ENCODE measurements at places on chromosomes 7 and 10. TPM values are rescaled to one million over a fixed set of nuclear protein-coding genes. Genes with fewer than 3 reads are reported as not detected.

DNA sequence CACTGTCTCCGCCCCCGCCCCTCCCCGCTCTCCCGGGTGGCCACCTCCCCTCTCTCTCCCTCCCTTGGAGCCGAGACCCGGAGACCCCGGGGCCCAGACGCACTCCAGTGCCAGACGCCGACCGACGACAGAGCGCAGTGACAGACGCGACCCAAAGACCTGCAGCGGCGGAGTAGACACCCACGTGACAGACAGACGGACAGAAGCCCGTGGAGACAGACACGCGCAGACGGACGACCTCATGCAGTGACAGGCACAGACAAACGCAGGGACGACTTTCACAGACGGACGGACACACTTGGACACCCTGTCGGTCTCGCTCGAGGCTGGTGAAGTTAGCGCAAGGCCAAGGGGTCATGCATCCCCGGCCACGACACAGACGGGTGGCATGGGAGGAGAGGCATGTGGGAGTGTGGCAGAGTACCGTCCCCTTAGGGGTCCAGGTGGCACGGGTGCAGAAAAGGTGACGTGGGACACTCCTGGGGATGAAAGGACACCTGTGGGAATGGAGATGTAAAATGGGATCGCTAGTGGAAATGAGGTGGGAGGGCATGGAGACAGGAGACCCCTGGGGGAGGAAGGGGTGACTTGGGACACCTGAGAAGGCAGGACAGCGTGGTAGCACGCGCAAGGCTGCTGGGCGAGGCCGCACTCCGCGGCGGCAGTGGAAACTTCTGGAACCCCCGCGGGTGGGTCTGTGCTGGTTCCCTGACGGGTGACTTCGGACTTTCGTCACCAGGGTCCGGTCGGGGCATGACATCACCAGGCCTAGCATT lies 456 bp upstream of the ACHE start:
- no peak for ATAC-seq

DNA sequence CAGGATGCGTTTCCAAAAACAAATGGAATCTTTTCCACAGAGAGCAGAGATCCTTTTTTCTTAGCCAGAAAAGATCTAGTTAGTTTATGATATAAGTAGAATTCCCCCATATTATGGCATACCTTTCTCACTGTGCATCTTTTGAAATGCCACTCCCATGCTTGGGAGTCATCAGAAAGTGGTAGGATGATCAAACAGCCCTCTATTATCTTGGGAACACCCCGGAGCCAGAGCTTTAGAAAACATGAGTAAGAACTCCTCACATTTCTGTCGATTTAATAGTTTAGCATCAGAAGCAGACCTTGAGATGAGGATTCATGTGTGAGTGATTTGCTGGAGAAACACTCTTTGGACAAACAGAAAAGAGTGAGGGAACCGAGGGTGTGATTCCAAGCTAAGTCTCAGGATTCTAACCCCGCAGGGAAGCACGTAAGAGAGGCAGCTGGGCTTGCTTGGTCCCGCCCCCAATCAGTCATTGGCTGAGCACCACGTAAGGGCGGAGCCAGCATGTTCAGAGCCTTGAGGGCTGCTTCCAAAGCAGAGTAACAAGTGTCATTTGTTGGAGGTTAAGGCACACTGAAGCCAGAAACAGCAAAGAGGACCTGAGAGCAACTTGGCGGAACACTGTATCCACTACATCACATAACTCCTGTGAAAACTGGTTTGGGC lies 43.7 kb upstream of the NXPH1 start:
- peak; percentile 19 for ATAC-seq

DNA sequence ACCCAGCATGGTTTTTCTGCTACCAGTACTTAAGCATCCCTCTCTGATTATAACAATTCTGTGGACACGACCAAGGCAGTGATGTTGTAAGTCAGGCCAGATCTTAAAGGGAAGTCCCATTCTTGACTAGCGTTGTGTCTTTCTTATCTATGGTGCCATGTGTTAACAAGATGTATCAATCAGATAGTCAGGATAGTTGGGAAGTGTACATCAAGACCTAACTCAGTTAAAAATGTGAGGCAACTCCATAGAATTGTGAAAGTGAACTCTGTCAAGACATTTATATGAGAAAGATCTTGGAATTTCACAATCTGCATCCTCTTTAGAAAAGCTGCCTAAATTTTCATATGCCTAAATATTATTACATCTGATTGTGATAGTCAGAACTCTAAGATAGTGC lies 341.7 kb upstream of the SEMA3D start:
- ATAC-seq = no peak

Gene MOSPD3
- 13.4 TPM for total RNA-seq

DNA sequence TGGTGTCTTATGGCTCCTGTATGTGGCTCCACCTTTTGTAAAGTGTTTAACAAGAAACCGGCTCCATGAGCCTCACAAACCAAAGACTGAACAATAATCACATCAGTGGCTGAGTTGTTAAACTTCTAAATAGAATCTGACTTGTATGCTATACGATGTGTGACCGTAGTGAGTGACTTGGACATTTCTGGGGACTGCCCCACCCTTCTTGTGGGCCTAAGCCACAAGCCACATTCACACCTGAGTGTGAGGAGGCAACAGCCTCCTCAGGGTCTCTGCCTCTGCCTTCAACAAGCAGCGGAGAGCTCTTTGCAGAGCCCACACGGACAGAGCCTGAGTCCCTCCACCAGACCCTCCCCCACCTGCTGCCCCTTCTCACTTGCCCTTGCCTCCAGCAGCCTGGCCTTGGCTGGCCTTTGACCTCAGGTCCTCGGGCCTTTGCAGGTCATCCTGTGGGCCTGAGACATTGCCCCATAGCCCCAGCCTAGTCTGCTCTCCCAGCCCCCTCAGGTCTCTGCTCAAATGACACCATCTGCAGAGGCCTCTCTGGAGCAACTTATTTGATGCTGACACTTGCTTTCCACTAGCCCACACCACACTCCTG lies 156.8 kb upstream of the TNS3 start:
- no peak for ATAC-seq

DNA sequence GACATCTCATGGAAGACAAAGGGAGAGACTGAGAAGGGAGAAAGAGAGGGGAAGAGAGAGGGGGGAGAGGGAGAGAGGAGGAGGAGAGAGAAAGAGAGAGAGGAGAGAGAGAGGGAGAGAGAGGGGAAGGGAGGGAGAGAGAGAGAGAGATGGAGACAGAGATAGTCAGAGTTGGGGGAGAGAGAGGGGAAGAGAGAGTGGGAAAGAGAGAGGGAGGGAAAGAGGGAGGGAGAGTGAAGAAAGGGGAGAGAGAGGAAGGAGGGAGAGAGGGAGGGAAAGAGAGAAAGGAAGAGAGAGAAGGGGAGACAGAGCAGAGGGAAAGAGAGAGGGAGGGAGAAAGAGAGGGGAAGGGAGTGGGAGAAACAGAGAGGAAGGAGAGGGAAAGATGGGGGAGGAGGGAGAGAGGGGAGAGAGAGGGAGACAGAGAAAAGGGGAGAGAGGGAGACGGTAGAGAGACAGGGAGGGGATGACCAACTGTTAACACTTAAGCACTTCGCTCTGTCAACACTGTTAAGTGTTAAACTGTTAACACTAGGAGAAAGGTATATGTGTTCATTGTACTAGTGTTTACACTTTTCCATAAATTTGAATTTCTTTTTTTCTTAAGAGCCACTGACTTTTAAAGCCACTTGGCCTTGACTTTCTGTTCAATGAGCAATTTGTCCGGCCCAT lies 21.8 kb upstream of the SDK1 start:
- ATAC-seq = no peak

Gene VPS37D
- 3.2 TPM for total RNA-seq

- no peak for ATAC-seq
These were observed 39.6 kb upstream of the SHH start for GRCh38 chr7:155851892-155852291.

- no peak for ATAC-seq
These were observed 43.2 kb downstream of the MCMBP start for GRCh38 chr10:119829429-119829828.

DNA sequence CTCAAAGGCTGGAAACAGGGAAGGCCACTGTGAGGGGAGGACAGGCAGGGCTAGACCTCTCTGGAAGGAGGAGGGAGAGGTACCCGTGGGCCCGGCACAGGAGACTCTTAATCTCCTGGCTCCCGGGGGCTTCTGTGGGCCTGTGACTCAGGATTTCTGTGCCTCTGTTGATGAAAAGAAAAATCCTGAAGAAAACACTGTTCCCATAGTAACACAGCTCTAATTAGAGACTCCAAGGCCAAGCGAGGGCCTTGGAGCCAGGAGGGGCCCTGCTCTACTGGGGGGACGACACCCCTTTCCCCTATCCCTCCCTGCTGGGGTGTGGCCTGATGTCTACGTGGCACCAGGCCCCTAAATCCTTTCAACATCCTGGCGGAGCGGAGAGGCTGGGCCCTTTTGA lies 174.1 kb upstream of the TNRC18 start:
- ATAC-seq = no peak

DNA sequence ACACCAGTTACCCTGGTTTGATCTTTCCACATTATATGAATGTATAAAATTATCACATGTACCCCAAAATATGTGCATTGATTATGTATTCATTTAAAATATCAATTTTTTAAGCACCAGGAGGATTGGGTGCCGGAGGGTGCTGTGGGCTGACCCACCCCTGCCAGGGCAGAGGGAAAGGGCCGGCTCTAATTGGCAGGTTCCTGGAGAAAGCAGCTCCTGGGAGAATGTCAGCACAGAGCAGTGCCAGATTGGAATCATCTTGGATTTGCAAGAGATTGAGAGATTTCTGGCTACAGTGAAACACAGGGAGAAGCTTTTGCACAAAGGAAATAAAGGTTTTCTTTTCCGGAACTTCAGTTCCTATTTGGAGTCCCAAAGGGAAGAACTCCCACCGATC lies 264.4 kb upstream of the TCERG1L start:
- no peak for ATAC-seq

- ATAC-seq = no peak
These were observed 196.3 kb downstream of the CDCA7L start for GRCh38 chr7:21749378-21749777.

Gene TUBAL3
- 2.0 TPM for total RNA-seq

Gene DIP2C
- 43.6 TPM for total RNA-seq

DNA sequence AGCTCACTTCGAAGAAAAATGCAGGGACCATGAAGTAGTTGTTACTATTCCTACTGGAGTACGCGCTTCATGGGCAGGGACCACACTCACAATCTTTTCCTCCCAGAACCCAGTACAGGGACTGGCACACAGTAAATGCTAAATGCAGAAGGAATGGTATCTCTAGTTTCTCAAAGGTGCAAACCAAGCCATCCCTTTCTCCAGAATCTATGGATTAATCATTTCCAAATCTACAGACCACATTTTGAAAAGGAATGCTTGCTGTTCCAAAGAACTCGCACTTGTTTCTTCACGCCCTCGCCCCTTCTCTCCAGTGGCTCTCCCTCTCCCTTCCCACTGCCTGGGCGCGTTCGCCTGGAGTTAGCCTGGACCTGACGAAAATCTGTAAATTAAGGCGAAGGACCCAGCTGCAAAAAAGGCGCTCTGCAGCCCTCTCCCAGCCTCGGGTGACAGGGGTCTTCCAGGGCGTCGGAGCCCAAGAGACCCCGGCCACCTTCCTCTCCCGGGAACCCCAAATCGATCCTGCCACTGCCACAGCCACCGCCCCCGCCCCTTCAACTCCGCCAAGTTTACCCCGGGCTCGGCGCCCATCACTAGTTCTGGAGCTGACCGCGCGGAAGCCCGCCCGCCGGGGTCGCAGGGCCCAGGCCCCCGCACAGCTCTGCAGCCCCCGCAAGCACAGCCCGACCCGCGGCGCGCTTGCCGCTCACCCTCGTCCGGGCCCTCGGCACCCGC lies 527 bp downstream of the PDIA4 start:
- no peak for ATAC-seq

Gene OR9A2
- not detected for total RNA-seq

- no peak for ATAC-seq
These were observed 298.4 kb downstream of the INHBA start for GRCh38 chr7:41404375-41405074.

Gene MDFIC
- 30.3 TPM for total RNA-seq

DNA sequence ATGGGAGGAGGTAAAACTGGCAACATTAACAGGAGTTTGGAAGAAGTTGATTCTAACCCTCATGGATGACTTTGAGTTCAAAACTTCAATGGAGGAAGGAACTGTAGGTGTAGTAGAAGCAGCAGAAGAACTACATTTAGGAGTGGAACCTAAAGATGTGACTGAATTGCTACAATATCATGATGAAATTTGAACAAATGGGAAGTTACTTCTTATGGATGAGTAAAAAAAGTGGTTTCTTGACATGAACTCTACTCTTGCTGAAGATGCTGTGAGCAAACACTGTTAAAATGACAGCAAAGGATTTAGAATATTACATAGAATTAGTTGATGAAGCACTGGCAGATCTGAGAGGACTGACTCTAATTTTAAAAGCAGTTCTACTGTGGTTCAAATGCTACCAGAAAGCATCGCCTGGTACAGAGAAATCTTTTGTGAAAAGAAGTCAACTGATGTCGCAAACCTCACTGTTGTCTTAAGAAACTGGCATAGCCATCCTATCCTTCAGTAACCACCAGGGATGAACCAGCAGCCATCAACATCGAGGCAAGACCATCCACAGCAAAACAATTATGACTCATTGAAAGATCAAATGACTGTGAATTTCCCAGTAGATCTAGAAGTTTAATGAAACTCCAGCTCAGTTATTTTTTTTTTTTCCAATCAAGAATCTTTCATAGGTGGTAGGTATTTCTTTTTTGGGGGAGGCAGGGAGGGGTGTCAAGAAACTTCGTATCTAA lies 20.8 kb downstream of the BRAF start:
- no peak for ATAC-seq

Gene SAP25
- 5.6 TPM for total RNA-seq

Gene SEMA4G
- 2.2 TPM for total RNA-seq

Gene C10orf53
- not detected for total RNA-seq

DNA sequence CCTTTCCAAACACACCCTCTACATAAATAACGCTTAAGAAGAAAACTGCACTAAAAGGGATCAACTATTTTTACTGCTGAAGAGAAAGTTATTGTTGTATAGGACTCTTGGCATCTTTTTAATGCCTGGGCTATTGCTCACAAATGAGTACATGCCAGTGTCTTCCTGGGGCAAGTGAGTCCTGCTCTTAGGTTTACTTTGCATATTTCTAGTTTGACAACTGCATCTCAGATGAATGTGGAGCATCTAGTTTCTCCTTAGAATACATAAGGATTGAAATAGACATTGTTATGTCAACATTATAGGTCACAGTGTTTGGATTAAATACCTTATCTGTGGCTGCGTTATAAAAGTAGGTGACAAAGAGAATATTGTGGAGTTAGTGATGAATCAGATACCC lies 44.5 kb downstream of the PSMC2 start:
- ATAC-seq = no peak

DNA sequence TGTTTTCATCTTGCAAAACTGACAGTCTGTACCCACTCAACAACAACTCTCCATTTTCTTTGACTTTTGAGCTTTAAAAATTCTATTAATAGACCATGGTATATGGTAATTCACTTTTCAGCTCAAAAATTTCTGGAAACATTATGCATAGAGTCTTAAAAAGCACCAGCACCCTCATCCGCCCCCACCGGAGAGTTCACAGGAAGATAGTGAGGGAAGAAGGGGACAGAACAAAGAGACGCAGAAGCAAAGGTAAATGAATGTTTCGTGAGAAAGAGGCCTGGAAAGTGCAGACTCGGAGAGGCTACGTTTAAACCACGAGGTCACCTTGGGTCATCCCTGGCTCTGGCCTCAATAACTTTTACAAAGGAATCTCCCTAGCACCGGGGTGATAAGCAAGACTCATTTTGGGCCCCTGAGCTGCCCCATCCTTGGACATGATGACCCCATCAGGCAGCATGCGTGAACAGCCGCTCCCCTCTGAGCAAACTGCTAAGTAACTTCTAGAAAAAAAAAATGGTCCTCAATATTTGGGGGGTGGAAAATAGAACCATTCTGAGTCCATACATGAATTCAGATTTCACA lies 96.3 kb downstream of the CPXM2 start:
- ATAC-seq = no peak

- no peak for ATAC-seq
These were observed 353.7 kb downstream of the GLRX3 start for GRCh38 chr10:130489891-130490290.

Gene HABP2
- not detected for total RNA-seq

Measured in gastroesophageal sphincter (tissue), 4 donors.